ENCODE measurements at places on chromosomes 2 and 18.

GRCh38 chr2:45024600-45025291 is 15.5 kb upstream of the SIX2 start:
- DNase-seq, result peak; percentile 93

- DNase-seq, result no peak
Observed at GRCh38 chr2:160213511-160213910, 13.4 kb upstream of the ITGB6 start.

- no peak for DNase-seq
Observed at GRCh38 chr2:128536925-128537620, 218.4 kb upstream of the HS6ST1 start.

DNA sequence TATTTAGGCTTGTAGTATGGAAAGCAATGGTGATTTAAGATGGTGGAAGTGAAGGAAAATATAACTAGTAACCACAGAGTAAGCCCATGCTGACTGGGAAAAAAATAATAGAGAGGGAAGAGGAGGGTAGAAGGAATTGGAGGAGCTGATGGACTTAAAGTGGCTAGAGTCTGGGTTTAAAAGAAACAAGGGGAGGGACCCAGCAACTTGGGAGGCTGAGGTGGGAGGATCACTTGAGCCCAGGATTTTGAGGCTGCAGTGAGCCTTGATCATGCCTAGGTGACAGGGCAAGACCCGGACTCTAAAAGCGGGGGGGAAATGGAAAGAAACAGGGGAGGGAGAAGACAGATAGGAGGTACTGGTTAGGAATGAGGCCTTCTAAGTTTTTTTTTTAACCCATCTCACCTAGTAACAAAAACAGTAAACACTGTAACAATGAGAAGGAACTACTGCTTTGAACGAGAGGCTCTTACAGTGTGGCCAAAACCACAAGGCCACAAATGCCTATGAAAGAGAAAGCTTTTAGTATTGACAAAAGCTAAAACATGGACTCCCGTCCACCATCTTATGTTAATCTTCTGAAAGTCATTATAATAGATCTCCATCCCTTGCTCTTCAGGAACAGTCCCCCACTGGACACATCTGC is 26.6 kb downstream of the METTL8 start:
- no peak for DNase-seq

All from ACHN (cell line).